ENCODE measurements at places on chromosomes 5 and 9.

- DNase-seq, result no peak
These were observed 78.1 kb downstream of the CFAP95 start for GRCh38 chr9:69898714-69899209.

GRCh38 chr9:128390813-128391711, 19.9 kb downstream of the URM1 start:
- no peak for DNase-seq

GRCh38 chr5:79689541-79690466, at the start of gene CMYA5:
TSS of gene CMYA5 (plus strand) at chr5:79689836. CDS start at chr5:79689908, 72 bp downstream.
- no peak for DNase-seq

- DNase-seq, result no peak
These were observed 144.6 kb downstream of the CMYA5 start for GRCh38 chr5:79834098-79834753.

GRCh38 chr9:8677741-8678140, 878.2 kb upstream of the DMAC1 start:
- DNase-seq, result no peak

DNA sequence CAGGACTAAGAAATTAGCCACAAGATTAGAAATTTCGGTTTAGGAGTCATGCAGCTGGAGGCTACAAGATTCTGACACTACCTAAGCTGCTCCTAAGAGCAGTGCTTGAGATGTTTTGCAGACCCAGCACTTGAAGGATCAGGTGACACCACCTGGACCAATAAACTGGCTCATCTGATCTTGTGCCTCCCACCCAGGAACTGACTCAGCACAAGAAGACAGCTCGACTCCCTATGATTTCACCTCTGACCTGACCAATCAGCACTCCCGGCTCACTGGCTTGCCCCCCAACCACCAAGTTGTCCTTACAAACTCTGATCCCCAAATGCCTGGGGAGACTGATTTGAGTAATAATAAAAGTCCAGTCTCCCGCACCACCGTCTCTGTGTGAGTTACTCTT, 170.4 kb downstream of the TTC39B start:
- no peak for DNase-seq

GRCh38 chr5:107792940-107793339, 122.2 kb upstream of the EFNA5 start:
- no peak for DNase-seq

GRCh38 chr5:6633469-6634245, 417 bp downstream of the SRD5A1 start:
- DNase-seq, result no peak

GRCh38 chr5:50751064-50751657, 84.7 kb downstream of the PARP8 start:
- DNase-seq, result no peak

DNA sequence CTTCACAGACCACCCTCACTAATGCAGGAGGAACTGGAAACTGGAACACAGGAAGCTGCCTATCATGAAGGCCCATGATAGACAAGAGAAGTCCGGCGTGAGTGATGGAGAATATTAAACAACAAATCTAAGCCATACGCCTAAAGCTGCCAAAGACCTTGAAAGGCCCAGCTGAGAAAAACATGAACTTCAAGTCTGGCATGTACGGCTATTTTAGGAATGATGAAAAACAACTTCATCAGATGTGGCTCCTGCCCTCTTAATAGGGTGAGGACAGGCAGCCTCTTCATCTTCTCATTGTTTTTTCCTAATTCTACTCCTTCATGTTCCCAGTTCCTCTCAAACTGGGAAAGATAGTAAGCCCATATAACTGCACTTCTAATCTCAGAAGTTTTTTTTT, 20.3 kb downstream of the FBP1 start:
- no peak for DNase-seq

DNA sequence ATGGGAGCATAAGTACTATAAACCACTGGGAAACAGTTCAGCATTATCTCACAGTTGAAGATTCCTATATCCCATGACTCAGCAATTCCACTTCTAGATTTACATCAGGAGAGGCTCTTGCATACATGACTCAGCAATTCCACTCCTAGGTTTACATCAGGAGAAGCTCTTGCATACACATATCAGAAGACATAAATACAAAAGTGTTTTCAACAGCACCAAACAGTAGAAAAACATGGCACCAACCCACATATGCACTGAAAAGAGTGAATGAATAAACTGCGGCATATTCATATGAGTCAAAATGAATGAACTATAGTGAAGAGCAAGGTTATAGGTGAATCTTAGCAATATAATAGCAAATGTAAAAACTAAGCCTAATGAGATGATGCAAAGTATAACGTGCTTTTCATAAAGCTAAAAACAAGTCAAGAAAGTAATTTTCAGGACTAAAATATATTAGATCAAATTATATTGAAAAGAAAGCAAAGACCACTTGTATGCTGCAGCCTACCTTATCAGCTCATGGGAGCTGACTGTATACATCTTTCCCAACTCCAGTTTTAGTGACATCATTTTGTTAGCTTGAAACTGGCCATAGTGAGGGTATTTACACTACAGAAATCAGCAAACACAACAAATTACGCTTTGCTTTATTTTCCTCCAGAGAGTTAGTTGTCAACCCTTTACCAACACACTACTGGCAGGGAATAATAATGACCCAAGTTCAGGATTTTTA, 95.8 kb downstream of the ANKRD18B start:
- no peak for DNase-seq

GRCh38 chr5:131329286-131329560, 65.4 kb downstream of the CDC42SE2 start:
- no peak for DNase-seq

DNA sequence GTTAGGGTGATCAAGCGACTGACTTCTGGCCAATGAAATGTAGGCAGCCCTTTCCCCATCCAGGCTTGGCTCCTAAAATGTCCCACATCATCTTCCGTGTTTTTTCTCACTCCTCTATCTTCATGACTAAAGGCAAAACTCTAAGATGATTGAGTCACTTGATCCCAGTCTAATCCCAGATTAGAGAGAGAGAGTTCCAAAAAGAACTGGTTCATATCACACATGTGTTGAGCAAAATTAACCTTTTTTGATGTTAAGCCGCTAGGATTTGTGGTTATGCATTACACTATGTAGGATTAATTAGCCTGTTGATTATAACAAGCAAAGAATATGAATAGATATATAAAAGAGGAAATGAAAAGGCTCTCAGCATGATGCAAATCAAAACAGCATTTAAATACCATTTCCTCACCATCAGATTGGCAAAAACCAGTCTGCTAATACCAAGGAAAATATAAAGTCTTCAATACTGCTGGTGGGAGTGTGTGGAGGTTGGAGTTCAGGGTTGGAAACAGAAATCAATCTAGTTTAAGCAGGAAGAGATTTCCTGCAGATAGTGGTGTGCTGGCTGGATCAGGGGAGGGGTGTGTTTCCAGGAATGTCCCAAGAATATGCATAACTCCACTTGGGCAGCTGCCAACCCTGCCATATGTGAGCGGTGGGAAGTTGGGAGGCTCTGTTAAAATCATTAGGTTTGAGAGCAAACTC, 187.6 kb upstream of the S1PR3 start:
- DNase-seq, result no peak

DNA sequence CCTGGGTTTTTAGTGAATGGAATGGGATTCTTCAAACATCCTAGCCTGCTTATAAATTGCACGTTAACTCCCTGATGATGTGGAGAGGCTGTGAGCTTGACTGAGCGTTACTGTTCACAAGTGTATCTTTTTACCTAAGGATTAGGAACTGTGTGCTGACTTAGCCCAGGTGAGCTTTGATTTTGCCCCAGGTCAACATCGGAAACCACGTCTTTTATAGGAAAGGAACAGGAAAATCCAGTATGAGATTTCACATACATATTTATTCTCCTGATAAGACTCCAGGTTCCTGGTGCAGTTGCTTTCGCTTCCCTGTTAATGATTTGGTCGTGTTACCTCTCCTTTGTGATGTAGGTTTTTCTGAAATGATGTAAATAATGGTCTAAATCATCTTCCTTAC, 103.2 kb upstream of the BASP1 start:
- DNase-seq, result no peak

- no peak for DNase-seq
These were observed 245.7 kb upstream of the IRX1 start for GRCh38 chr5:3349704-3350565.

GRCh38 chr9:95862343-95862742, 13.1 kb upstream of the ERCC6L2 start:
- no peak for DNase-seq

GRCh38 chr9:79809931-79810330, 238.2 kb downstream of the TLE4 start:
- no peak for DNase-seq

DNA sequence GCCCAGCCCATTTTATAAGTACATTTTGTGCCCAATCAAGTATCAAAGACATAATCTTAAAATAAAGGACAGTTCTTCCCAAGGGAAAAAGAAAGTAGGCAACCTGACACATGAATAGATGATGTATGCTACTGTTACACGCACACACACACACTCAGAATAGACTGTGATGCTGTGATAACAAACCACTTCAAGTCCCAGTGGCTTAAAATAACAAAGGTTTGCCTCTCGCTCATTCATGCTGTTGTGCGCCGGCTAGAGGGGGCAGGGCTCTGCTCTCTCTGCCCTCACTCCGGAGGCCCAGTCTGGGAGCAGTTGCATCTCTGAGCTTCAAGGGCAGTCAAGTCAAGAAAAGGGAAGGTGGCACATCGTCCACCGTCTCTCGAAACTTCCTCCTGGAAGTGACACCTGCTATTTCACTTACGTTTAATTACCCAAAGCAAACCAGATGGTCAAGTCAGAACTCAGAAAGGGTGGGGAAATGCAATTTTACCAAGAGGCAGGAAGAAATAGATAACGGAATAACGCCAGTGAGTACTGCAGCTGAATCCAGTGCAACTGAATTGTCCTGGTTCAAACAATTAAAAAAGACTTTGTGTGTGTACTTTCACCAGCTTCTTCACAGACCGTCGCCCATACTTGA, 43.3 kb downstream of the ANKRD33B start:
- DNase-seq, result no peak

DNA sequence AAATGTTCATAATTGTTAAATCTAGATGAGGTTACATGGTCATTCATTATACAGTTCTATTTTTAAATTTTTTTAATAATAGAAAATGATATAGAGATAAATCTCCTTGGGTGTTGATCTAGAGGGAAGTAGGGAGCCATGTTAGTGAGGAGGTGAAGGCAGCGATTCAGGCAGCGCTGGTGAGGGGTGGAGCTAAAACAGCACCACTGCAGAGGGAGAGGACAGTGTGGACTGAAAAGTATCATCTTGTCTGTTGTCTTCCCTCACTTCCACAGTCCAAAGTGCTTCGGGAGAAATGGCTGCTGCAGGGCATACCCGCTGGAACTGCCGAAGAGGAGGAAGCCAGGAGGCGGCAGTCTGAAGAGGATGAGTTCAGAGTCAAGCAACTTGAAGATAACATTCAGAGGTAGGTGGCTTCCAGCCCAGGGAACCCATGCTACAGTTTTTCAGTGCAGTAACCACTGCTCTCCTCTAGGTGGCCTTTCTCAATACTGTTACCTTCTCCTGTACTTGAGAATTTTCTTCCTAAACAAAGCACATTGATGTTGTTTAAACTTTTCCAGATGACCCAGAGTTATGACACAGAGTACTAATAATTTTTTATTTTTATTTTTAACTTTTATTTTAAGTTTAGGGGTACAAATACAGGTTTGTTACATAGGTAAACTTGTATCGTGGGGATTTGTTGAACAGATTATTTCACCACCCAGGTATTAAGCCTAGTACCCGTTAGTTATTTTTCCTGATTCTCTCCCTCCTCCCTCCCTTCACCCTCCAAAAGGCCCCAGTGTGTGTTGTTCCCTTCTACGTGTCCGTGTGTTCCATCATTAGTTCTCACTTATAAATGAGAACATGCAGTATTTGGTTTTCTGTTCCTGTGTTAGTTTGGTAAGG, 100.5 kb downstream of the PALM2AKAP2 start:
- no peak for DNase-seq

- DNase-seq, result no peak
These were observed 5.2 kb upstream of the ST6GALNAC6 start for GRCh38 chr9:127904561-127905003.

DNA sequence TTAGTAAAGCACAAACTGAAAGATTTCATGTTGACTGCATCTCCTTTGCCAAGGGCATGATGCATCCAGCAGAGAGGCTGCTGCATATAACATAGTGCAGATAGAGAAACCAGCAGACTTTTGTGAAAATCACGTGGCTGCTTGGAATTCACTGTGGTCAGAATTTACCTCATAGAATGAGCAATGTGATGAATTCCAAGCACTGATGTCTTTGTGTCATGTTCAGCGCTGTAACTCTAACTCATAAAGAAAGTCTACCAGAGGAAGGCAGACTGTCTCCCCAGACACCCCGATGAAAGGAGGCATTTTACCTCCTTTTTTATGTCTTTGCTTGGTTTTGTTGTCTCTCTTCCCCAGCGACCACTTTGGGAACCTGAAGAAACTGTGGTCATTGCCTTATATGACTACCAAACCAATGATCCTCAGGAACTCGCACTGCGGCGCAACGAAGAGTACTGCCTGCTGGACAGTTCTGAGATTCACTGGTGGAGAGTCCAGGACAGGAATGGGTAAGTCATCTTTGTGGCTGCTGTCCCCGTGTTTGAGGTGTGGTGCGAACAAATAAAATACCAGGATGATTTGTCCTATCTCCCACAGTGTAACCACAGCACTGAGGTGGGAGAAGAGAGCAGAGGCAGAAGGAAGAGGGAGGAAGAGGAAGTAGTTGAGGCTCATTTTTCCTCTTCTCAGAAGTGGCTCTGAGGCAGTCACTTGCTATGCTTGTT, 42.0 kb downstream of the ITK start:
- DNase-seq, result peak; percentile 52

GRCh38 chr5:58184910-58185309, 275.0 kb downstream of the PLK2 start:
- no peak for DNase-seq

DNA sequence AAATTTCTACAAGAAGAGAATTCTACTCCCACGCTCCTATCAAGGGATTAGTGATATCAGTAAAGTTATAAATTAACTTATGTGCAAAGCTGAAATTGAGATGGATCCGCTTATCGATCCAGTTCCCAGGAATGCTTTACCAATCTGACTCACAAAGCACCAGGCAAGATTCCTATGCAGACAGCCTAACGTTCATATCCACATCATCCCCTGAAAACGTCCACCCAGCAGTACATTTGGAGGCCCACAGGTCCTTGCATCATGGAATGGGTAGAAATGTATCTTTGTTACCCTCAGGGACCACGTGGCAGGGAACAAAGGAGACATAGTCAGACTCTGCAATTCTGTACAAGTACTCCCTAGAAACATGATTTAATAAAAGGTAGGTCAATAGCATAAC, 147.4 kb downstream of the ESM1 start:
- no peak for DNase-seq

DNA sequence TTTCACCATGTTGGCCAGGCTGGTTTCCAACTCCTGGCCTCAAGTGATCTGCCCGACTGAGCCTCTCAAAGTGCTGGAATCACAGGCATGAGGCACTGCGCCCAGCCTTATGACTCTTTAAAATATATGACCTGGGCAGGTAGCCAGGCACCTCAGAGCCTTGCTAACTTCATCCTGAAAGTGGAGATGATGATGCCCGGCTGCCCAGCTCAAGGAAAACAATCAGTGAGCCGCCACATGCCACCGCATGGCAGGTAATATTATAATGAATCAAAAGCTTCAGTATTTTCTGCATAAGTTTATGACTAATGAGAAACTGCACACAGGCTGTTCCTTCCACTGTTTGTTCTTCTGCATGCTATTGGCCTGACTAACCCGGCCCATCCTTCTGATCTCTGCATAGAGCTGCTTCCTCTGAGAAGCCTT, 30.4 kb upstream of the DMRT1 start:
- no peak for DNase-seq

Data from activated T-helper 9 cell treated with anti-CD3 and anti-CD28 coated beads, Interleukin-2, amount 50 U/mL, for 16 hours (primary cell).